ENCODE measurements at places on chromosomes 12 and 14. TPM values are rescaled to one million over a fixed set of nuclear protein-coding genes. Genes with fewer than 3 reads are reported as not detected.
A peak's percentile ranks its signal among the peaks of the same experiment; 100 is the strongest.

The SERPINA9 gene
- polyA plus RNA-seq: not detected

The JDP2 gene
- polyA plus RNA-seq: 20.1 TPM

DNA sequence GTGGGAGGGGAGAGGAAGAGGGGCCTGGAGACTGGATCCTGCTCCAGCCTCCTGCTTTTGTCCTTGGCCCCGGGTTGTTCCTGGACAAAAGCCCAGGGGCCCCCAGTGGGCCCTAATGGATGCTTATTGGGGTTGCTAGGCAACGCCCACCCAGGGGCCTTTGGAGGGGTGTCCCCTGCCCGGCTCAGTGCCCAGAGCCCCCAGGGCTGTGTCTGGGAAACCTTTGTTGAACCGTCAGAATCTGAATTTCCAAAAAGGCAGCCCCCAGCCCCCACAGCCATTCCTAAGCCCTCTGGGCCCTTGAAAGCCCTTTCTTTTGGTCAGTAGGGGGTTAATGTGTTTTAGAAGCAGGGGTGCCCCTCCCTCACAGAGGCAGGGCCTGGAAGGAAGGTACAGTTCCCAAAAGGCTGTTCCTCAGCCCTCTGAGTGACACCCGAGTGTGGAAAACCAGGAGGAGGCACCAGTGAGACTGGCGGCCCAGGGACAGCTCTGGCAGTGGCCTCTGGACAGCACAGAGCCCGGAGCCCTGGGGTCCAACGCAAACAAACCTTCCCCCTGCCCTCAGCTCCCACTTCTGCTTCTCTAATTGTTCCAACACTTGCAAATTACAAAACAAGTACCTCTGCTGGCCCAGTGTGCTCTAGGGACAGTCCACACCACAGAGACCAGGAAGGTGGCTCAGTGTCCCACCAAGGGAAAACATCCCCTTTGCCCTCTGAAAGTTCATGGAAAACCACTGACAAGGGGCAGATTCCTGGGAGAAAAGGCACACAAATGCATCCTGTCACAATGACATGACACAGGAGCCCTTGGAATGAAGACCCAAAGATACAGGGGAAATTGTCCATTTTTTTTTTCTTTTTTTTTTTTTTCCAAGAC lies 19.4 kb downstream of the HHIPL1 start:
- no peak for DNase-seq

GRCh38 chr12:113996026-113996425 lies 29.9 kb upstream of the RBM19 start:
- DNase-seq: peak; percentile 11

The DBX2 gene
- not detected for polyA plus RNA-seq

GRCh38 chr12:102510031-102510430 lies 29.7 kb upstream of the IGF1 start:
- DNase-seq: no peak

The RTL1 gene
- polyA plus RNA-seq: not detected

The FKBP4 gene
- polyA plus RNA-seq: 114 TPM

DNA sequence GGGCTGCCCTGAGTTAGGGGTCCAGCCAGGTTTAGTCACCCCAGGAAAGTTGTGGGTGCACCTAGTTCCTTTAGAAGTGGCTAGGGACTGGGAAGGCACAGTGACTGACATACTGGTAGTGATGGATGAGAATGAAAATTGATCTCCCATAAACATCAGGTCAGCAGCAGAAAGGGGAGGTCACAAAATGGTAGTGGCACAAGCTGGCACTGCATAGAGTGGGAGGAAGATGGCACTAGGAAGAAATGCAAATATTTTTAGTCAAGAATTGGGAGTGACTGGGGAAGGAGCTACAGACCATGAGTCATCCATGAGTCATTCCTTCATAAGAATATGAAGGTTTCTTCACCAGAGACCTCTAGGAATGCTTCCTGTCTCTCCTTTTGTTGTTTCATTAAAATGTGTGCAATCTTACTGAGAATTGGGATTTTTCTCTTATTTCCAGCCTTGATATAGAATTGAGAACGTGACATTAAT lies 198.3 kb upstream of the AMIGO2 start:
- DNase-seq: no peak

DNA sequence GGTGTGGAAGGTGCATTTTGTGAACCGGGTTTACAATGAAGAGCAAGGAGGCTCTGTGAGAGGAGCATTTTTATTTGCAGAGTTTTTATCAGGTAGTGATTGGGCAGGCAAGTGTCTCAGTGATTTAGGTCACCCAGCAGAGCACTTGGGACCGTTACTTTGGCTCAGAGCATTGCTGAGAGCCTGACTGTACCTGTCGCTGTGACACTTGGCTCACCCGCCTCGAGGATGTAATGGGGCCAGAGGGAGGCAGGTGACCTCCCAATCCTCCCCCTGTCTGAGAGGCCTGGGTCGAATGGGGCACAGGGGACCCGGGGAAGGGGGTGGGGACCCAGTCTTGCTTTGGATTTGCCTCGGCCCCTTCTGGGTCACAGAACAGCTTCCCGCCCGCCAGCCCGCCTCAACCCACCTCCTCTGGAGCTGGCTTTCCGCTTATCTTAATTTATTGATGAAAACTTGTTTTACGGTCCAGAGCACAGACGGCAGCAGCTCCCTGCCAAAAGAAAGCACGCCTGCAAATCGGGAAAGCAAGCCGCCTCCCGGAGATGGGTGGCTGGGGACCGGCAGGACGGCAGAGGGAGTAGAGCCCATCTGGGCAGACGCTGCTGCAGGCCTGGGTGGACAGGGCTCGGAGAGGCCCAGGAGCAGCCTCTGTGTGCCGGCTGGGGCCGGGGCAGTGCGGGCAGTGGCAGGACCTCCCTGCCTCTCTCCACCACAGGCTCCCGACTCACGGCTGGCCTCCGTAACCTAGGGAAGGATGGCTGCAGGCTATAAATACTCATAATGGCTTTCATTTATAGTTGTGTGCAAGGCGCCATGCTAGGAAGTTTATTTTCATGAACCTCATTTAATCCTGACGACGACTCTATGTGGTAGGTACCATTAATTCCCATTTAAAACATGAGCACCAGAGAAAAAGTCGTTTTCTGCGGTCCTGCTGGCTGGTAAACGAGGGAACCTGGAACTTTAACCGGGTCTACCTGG lies 187.1 kb downstream of the TSPAN9 start:
- peak; percentile 86 for DNase-seq

The SDR39U1 gene
- polyA plus RNA-seq: 97.8 TPM

DNA sequence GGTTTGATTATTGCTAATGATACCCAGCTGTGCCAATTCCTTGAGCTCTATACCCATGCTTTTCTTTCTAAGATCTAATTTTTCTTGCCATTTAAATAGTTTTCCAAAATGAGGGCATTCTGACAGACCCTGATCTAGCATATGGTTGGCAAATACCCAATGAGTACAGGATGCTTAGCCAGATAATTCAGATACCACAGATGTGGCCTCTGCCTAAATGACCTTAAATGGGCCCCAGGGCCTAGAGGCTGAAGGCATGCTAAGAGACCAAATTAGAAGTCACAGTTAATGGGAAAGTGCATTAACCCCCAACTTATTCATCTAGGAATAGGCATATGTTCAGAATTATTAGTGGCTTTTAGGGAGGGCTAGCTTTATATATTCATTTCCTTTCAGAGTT lies 122.3 kb upstream of the CNOT2 start:
- no peak for DNase-seq

The PPP1R36 gene
- 2.8 TPM for polyA plus RNA-seq

The KRT7 gene
- 173 TPM for polyA plus RNA-seq

DNA sequence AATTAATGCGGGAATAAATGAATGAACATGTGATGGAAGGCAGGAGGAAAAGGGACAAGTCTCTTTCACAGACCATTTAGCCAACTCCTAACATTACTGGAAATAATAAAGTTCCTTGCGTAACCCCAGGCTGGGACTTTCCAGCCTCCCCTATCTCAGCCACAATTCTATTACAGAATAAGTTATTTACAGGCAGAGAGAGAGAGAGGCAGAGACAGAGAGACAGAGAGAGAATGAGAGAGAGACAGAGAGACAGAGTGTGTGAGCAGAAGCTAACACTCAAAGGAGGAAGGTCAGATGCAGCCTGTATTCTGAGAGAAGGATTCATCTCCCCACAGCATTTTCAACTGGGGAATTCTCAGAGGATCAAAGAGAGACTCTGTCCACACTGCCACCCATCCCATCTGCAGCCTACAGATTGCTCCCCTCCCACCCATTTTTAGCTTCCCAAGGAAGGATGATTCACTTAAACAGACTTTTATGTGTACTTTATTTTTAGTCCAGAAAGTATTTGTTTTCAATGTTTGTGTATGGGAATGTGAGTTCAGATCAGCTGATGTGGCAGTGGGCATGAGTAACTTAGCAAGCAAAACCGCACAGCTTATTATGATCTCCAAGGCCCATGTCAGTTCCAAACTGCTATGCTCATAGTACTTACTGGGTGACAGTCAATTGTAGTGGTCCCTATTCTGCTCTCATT lies 165.7 kb downstream of the CAND1 start:
- DNase-seq: no peak

DNA sequence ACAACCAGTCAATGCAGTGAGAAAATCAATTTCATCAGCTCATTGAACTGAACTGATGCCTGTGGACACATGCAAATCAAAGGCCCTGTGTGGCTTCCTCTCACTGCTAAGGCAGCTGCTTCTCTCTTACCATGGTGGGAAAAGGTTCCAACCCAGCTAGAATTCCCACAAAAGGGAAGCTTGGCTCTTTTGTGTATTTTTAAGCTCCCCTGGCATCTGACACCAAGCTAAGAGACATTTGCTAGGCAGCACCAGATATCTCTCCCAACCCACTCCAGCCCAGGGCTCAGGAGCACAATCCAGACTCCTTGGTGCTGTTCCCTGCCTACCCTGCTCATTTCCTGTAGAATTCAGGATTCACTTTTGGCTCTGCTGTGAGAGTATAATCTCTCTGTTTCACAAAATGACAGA lies 129.6 kb downstream of the GXYLT1 start:
- DNase-seq: no peak

The MGP gene
- 745 TPM for polyA plus RNA-seq

DNA sequence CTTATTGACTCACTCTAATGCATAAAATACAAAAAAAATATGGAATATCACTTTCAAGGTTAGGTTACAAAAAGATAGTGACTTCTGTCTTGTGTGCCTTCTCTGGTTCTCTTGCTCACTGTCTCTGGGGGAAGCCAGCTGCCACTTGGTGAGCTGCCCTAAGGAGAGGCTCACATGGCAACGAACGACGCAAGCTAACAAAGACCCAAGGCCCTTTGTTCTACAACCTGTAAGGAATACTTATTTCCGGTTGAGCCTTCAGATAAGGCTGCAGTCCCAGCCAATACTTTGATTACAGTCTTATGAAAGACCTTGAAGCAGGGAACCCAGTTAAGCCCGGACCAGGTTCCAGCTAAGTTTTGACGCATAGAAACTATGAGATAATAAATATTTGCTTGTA lies 242.4 kb upstream of the TBX3 start:
- no peak for DNase-seq

GRCh38 chr14:104146651-104147345 lies 8.4 kb downstream of the KIF26A start:
- peak; percentile 38 for DNase-seq

- peak; percentile 86 for DNase-seq
These were observed 4.2 kb upstream of the BAZ2A start for GRCh38 chr12:56634242-56634836.

The OVCH1 gene
- polyA plus RNA-seq: not detected

DNA sequence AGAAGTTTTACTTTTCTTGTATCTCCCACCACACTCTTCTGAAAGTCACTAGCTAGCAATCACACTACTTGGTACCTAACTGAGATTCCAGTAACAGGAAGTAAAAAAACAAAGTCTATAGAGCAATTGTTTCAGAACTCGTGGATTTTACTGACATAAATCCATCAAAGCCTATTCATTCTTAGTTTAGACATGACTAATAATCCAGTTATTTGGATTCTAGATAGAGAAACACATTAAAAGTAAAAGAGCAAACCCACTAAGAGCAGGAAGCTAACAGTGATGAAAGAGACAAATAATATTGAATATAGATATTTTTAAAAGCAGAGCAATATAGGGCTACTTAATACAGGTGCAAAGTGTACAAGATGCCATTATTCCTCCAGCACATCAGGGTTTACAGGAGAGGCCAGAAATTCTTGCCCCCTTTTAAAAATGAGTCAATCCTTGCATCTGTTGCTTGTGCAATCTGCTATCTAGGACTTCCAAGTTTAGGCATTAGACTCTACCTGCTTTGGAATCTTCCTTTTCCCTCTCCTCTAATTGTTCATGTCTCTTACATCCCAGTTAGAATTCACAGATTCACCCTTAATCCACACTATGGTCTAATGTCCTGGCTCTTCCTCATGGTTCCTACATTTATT lies 6.0 kb downstream of the HEATR5A start:
- no peak for DNase-seq

- DNase-seq: peak; percentile 71
These were observed 329.4 kb upstream of the TBX3 start for GRCh38 chr12:115013236-115013981.

The FOXG1 gene
- not detected for polyA plus RNA-seq

The NUAK1 gene
- 2.9 TPM for polyA plus RNA-seq

DNA sequence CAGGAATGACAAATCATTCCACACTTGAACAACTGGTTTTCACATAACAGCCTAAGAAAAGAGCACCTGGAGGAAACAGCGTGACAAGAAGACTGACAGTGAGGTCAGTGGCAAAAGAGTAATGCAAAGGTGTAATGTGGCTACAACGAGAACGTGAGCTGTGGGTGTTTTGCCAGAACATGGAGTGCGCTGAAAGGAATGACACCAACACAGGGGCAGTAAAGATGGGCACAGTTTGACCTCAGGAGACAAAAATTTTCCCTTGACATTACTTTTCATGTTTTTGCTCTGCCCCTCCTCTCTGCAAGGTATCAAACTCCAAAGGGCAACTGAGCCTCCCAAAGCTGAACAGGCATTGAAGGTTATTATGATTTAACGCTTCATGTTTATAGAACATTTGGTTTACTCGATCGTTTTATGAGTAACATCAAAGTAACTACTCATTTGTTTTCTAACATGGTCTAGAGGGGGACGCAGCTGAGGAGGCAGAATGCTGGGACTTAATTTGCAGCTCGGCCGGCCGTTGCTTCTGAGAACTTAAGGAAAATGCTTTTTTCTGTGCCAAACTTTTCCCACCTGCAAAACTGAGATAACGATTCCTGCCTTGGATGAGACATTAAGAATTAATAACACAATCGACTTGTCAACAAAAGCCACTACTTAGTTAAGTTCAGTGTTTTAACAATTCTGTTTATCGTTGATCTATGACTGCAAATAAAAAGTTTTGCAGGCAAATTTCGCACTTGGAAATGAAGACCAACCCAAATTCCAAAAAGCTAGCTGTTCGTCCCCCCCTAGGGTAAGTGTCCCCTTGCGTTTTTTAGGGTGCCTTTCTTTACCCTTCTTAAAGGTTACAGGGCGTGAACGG lies 954 bp downstream of the HAUS4 start:
- DNase-seq: no peak

DNA sequence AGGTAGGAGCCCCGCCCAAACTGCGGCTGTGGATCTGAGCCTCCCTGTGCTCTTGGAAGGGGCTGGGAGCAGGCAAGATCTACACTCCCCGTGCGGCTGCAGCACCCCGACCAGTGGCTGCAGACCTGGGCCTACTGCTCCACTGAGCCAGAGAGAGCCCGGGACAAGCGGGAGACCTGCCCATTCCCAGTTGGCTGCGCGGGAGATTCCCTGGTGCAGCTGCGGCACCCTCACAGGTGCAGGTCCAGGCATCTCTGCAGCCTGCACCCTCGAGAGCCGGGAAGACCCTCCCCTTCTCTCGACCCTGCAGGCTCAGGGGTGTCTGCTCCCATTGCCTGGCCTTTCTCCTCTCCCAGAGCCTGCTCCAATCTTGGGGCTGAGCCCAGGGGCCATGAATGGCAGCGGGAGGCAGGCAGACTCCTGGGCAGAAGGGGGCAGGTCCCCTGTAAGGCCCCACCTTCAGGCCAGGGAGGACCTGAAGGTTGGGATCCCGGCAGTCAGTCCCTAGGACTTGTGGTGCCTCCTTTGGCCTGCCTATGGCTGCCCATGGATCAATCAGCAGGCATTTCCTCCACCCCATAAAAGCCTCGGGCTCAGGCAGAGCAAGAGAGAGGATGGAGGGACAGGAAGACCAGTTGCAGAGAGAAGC lies 8.8 kb upstream of the A2M start:
- peak; percentile 73 for DNase-seq
